Activated CD8-positive, alpha-beta memory T cell treated with anti-CD3 and anti-CD28 coated beads for 48 hours (primary cell): ENCODE measurements at places on chromosomes 11 and 22.

DNA sequence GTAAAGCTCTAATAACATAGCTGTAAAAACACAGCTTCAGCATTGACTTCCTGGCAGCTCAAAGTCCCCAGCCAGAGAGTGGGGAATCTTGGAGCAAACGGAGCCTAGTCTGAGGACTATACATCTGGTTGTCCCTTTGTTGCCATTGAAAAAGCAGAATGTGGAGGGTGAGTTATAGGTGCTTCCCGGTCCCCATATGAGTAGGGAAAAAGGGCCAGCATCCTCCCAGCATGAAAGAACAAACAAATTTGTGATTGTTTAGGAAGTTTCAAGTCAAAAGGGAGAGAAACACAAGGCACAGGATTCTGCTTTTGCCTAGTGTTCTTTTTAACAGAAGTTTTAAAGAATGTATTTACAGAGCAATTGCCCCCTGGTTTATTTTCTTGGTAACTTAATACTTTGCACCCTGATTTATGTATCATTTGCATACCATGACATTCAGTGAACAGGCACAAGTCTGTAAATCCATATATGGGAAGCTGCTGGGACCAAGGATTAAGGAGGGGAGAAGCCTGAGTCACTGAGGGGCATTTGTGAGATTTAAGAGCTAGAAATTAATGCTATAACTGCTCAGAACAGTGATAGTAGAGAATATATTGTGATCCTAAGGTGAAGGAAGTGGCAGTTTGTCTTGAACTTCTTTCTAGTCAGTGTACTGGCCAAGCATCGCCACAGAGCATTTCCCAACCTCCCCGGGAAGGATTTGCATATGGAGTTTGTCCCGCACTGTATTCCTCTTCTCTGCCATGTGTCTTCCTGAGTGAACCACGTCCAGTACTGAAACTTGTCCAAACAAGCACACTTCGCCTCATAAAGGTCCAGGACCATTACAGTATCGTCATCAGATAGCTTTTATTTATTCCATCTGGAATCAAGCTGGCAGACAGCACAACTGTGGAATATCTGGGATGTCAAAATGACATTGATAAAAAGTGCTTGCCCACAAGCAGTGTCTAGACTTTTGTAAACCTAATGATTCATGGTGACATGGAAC lies 103.0 kb downstream of the DBX1 start:
- DNase-seq, result no peak

DNA sequence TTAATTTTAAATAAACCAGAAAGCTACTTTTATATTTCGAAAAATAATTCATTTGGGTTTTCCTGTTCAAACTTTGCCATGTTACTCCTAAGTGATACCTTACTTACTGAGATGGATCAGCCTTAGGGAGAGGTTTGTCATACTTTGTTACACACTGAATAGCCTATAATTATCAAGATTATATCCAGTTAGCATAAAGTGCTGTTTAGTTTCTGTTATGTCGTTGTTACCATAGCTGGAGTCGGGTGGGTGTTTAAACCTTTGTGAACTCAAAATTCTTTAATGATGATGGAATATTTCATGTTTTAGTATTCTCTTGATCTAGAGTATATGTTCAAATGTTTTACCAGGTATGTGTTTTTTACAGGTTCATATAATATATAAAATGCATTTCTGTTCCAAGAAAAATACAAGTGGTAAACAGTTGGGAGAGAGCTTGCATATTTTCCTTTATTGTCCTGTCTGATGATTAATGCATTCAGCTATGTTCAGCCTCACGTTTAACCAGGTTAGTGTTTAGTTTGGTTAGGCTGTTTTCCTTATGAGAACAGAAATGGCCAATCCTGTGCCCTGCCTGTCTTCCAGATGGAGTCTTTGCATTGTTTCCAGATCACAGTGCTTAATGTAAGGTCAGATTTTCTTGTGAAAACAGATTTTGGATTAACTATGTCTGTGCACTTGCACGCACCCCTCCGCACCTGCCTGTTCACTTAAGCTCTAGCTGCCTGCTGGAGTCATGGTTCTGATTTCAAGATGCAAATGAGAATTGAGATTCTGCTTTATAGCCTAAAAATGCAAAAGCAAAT lies 105.6 kb downstream of the ATXN10 start:
- no peak for DNase-seq

GRCh38 chr11:14386895-14387480 lies 28.0 kb upstream of the RRAS2 start:
- DNase-seq, result no peak

DNA sequence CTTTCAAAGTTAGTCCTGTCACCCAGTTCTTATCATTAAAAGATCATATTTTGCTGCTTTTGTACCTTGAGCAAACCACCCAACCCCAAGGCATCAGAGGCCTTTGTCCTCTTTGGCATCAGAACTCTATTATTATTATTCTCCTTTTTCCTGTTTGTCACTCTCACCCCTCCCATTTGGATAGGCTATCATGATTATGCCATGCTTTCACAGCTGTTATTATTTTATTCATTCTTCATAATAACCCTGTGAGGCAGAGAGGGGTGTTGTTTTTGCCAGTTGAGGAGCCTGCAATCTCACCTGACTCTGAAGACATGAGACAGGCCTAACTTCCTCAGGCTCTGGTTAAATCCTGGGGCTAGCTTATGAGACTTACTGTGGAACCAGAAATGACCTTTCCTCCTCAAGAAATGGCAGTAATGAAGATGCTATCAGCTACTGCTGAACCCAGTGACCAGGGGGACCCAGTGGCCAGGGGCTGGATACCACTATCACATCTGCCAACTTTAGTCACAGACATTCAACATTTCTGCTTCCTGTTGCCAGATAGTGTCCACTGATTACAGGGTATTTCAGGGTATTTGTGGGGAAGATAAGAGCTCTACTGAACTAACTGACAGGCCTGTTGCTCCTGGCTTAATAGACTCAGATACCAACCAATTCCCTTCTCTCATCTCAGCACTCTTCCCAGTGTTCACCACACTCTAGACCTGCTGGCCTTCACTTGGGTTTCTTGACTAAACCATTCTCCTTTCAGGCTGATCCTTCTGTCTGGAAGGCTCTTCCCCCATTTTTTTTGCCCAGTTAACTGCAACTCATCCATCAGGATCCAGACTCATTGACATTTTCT lies 11.8 kb upstream of the SWAP70 start:
- DNase-seq, result no peak

GRCh38 chr11:8757533-8757932 lies 74.9 kb downstream of the RPL27A start:
- DNase-seq, result no peak

- DNase-seq, result no peak
Measured at GRCh38 chr11:19947537-19948114, 212.6 kb downstream of the DBX1 start.

DNA sequence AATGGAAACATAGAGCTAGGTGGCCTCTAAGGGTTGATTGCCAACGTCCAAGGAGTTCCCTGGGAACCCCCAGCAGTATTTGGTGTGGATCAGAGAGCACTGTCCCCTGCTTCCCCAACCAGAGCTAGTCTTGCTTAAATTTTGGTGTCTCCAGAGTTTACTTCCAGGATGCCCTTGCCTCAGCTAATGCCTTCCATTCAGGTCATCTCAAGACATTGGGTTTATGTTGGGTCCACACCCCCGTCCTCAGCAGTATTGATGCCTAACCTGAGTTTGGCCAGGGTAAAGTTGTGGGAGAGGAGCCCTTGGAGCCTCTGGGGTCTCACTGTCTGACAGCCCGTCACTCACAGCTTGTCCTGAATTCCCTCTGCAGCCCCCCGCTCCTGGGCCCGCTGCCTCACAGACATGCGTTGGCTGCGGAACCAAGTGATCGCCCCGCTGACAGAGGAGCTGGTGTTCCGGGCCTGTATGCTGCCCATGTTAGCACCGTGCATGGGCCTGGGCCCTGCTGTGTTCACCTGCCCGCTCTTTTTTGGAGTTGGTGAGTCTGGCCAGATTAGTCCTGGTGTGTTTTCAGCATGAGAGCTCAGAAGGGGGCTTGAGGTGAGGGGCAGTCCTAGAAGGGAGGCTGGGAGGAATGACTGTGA lies 1.4 kb downstream of the RCE1 start:
- DNase-seq, result no peak

DNA sequence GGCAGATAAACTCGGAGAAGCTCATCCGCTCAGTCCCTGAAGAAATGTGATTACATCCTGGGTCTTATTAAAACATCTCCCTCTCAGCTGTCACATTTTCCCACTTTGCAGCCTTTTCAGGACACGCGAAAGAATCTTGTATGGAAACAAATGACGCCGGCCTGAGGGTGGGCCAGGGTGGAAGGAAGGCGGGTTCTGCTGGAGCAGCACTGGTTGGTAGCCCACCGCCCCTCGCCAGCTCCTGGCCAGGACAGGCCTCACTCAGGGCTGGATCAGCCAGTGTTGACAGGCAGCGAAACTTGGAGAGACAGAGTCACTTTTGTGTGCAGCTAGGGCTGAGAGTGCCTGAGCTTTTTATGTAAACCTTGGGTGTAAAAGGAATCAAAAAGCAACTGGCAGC lies 371.8 kb downstream of the TBC1D22A start:
- DNase-seq, result no peak

GRCh38 chr22:44473580-44473979 lies 24.5 kb downstream of the RTL6 start:
- DNase-seq, result no peak

GRCh38 chr11:59787255-59787588 lies 23.4 kb downstream of the MRPL16 start:
- DNase-seq, result no peak

DNA sequence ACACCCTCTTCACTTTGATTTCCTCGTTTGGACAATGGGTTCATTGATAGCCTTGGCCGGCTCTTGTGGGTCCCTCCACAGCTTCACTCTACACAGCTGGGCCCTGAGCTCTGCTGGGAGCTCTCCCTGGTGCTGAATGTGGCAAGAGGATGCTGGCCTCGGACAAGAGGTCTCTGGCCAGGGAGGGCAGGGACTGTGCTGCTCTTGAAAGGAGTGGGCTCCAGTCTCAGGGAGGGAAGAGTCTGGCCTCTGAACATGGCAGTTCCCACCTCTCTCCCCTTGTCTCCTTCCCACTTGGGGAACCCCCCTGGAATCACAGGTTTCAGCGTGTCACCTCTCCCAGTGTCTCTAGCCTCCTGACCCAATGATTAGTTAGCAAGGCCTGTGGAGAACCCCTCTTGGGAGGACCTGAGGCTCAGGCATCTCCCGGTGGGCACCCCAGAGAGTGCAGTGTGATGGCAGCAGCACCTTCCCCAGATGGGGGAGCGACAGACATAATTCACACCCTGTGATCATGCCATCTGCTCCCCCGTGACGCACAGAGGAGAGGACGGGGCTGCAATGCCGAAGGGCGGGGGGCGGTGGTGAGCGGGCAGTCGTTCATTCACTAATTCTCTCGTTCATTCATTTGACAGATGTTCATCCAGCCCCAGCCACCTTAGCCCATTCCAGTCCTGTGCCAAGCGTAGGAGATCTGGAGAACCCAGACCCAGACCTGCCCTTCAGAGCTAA lies 2.8 kb upstream of the CABP7 start:
- DNase-seq, result no peak

DNA sequence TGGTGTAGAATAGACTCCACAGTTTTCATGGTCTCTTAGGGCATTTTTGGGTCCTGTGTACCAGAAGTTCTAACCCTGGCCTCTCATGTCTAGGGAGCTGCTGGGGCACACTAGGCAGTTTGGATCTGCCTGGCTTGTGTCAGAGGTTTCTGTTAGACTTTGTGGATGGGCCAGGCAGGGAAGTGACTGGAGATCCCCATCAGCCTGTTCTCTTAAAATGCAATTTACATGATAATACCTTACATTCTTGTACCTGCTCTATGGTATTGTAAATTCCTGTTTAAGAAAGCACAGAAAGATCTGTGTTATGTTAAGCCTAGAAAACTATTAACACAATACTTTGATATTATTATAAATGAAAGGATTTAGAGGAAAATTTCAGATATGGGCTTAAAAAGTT lies 104.0 kb downstream of the ARHGAP42 start:
- no peak for DNase-seq

DNA sequence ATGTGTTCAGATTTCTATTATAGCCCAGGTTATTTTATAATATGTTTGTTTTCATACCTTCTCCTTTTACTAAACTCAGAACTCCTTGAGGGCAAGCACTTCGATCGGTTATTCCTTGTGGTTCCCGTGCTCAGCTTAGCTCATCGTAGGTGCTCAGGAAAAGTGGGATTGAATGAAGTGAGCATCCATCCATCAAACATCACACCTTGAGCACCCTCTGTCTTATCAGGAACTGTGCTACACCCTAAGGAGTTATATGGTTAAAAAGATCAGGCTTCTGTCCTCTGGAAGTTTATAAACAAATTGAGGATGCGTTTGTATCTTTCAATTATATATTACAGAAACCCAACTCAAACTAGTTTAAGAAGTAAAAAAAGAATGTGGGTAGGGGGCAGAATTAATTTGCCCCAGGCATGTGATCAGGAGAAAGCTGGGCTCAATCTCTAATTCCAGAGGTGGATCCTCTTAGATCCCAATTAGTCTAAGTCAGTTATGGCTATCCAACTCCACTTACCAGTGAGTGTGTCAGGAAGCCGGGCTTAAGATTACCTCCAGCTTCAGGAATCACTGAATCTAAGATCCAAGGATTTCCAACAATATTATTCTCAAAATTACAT lies 59.9 kb upstream of the RRAS2 start:
- no peak for DNase-seq

- DNase-seq, result no peak
Measured at GRCh38 chr22:50454556-50455075, 20.2 kb downstream of the SBF1 start.

GRCh38 chr22:27518531-27519340 lies 282.8 kb downstream of the MN1 start:
- DNase-seq, result no peak

- no peak for DNase-seq
Measured at GRCh38 chr11:99865951-99866350, 821.1 kb upstream of the ARHGAP42 start.

- peak; percentile 10 for DNase-seq
Measured at GRCh38 chr11:113994077-113994954, 19.4 kb downstream of the HTR3A start.

GRCh38 chr22:49303781-49304461 lies 523.8 kb downstream of the BRD1 start:
- no peak for DNase-seq

DNA sequence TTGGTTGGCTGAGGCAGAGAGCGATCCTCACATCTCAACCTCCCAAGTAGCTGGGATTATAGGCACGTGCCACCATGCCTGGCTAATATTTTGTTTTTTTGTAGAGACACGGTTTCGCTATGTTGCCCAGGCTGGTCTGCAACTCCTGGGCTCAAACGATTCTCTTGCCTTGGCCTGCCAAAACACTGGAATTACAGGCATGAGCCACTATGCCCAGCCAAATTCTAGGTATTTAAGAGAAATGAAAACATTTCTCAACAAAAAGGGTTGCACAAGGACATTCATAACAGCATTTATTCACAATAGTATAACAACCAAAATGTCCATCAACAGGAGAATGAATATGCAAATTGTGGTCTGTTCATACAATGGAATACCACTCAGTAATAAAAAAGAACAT lies 31.7 kb upstream of the RBX1 start:
- DNase-seq, result no peak

GRCh38 chr11:2547806-2548205 lies 103.0 kb downstream of the KCNQ1 start:
- no peak for DNase-seq

DNA sequence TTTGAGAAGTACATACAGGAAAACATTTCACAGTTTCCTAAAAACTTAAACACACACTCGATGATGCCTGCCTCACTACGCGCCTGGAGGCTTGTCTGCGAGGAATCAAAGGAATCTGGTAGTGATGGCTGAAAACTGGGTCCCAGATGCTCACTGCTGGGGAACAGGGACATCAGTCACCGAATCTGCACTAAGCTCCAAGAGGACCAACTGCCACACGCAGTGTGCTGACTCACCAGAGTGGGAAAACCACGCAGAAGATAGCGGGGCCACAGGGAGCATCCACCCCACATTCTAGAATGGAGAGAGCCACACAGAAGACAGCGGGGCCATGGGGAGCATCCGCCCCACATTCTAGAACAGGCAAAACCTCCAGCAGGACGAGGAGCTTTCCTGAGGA lies 24.3 kb upstream of the MOB2 start:
- DNase-seq, result no peak
